Tibial nerve (tissue), 4 donors: ENCODE measurements at places on chromosomes 12 and 14. TPM values are rescaled to one million over a fixed set of nuclear protein-coding genes. Genes with fewer than 3 reads are reported as not detected.

LTB4R gene
- total RNA-seq: 8.4 TPM

TTC5 gene
- 8.1 TPM for total RNA-seq

DNA sequence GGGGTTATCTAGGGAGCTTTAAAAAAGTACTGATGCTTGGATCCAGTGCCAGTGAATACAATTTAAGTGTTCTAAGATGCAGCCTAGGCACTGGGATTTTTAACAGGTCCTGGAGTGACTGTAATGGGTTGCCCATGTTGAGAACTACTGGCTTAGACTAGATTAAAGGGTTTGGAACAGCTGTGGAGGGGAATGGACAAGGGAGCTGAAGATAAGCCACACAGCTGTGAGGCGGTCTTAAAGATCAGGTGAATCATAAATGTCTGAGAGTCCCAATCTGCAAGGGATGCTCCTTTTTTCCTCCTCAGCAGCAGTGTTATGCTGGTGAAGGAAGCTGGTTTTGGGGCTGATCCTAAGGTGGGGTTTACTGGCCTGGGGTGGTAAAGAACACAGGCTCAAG, 35.5 kb upstream of the FRMD6 start:
- DNase-seq: no peak

GRCh38 chr12:3634348-3634747, 118.6 kb downstream of the CRACR2A start:
- no peak for DNase-seq

DNA sequence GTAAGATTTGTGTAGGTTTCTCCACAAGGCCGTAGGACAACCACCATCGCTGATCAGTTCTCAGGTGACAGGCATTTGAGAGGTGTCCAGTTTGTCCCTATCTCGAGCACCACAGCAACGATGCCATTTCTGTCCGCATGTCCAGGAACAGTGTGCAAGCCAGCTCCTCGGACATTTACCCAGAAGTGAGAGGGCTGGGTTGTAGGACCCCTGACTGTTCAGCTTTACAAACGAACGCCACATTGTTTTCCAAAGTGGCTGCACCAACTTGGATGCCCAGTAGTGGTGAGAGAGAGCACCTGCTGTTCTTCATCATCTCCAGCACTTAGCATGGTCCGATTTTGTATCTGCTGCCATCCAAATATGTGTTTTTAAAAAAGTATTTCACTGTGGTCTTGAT, 38.6 kb downstream of the CYP46A1 start:
- no peak for DNase-seq

DNA sequence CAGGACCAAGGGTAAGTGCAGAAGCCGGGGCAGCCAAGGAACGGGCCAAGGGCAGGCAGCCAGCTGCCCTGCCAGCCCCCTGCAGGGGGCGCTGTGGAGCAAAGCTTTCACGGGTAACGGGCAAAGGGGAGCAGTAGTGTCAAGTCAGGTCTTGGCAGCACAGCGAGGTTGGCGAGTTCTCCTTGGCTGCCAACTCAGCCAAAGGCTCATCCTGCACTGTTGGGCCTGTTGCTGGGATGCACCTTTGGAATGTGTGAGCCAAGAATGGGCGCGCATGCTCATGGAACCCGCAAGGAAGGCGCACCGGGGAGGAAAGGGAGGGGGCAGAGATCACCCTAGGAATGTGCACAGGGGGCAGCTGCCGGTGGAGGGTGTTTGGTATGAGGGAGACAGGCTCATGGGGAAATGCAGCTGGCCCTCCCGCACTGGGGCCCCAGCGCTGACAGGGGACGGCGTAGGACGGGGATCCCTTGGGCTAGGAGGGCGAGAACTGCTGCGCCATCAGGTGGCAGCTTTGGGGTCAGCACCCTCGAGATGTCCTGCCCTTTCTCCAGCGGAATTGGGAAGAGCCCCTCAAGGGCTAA, 138.0 kb downstream of the ASCL4 start:
- DNase-seq: no peak

DNA sequence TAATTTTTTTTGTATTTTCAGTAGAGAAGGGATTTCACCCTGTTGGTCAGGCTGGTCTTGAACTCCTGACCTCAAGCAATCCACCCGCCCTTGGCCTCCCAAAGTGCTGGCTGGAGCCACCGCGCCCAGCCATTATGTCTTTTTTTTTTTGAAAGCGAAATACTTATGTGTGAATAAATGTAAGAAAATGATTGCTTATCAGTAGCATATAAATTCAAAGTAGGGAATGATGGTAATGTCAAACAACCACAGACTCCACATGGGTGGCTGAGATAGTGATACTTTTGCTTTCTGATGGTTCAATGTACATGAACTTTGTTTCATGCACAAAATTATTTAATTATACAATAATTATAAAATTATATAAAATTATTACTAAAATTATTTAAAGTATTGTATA, 75.8 kb downstream of the PAPLN start:
- no peak for DNase-seq

DNA sequence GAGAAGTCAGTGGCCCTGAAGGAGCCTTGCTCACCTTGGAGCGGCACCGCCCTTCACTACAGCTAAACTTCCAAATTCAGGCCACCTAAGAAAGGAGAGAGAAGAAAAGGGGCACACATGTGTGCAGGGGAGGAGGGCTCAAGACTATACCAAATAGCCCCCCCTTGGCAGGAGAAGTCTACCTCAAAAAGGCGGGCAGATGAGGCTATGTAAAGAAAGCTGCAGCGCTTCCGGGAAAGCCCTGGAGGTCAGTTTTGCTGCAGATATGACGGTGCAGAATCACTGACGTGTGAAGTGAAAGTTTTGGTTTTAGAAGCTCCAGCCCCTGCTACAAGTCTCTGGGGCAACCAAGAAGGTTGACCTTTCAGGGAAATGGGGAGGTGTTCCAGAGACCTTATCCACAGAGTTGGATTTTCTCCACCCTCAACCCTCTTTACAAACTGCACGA, 48.2 kb upstream of the PNMA1 start:
- DNase-seq: no peak

GRCh38 chr14:61997161-61997560, 234.9 kb downstream of the SNAPC1 start:
- no peak for DNase-seq

DNA sequence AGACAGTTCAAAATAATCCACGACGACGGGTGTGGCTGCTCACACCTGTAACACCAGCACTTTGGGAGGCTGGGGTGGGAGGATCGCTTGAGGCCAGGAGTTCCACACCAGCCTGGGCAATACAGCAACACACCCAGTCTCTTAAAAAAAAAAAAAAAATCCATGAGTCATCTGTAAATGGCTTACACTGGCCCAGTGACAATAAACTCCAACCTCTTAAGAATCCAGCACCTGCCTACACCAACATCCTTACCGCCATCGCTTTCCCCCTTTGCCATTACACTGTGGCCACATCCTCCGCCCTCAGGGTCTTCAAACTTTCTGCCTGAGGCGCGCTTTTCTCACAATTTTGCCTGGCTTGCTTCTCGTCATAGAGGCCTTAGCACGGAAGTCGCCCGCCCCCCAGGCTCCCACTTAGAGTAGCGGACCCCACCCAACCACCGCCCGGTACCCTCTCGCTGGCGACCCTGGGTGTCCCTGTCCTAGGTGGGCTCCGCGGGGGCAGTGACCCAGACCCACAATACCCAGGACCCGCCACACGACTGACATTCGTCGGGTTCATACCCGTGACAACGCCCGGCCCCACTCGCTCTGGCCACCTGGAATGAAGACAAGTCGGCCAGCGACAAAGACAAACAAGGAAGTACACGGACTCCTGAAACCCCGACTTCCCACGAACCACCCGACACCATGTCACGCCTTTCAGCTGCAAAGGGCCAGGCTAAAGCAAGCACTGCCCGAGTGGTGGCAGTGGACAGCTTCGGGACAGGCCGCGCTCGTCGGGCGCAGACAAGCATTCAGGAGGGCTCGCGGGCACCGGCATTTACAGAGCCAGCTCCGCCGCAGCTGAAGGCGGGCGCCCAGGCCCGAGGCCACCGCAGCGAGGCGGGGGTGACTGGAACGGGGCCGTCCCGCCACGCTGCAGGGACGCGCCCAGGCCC, 636 bp downstream of the GOLGA3 start:
- DNase-seq: no peak

DNA sequence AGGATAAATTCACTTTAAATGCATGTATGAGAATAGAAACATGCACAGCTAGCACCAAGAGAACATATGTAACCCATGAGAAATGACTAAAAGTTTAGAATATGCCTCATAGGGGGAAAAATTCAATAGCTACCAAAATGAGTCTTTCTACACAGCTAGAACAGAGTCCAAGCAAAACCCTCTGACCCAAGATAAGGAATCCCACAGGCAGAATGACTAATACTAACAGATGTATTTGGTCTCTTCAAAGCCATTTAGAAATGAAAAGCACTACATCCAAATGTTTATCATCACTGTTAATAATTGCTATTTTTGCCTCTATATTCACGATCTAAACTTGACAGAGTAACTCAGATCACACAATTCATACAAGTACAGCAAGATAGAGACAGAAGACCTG, 44.0 kb downstream of the KICS2 start:
- no peak for DNase-seq

DNA sequence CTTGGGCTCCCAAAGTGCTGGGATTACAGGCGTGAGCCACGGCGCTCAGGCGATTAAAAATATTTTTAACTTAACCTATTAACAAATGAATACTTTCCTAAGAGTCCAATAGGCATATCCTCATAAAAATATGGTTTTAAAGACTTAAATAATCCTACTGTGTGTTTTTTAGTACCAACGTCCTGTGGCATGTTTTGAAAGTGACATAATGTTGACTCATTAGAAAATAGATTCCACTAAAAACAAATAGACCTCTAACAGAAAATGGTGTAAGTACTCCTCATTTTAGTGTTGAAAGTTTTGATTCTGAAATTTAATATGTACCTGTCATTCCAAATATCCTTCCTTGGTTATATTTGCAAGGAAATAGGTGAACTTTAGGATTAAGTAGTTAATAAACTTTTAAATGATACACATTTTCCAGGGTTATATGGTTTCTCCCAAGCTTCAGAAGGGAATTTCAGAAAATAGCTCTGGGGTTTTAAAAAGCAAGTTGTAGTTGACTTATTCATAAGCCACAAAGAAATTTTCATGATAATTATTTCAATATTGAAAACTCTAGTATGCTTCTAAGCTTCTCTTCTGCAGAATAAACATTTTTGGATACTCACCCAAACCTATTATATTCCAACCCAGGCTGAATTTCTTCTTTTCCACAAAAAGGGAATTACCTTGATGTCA, 12.1 kb upstream of the LUM start:
- no peak for DNase-seq

- DNase-seq: no peak
Observed at GRCh38 chr12:121240062-121240420, 30.1 kb downstream of the P2RX4 start.

DNA sequence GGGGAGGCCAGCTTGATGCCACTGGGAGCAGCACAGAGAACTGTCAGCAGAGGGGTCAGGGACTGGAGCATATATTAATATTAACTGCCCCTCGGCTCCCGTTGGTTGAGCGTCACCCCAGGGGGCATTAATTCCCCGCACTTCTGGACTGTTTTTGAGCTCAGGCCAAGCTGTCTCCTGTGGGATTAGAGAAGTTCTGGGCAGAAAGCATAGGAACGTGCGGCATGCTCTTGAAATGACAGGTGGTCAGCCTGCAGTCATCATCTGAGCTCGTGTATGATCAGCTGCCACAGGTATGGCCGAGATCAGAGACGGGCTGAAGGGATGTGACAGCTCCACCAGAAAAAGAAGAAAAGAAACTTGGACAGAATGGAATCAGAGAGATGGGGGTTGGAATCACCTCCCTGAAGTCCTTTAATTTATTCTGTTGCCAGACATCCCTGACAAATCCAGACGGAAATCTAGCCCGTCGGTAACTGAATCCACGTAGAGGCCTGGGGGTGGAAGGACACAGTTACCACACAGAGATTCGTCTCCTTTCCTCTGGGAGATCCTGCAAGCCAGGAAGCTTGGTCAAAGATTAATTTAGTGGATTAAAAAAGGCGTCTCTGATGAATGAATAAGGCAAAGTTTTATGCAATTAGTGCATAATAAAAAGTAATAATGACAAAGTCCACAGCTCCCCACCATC, 23.6 kb downstream of the NR1H4 start:
- no peak for DNase-seq

- DNase-seq: no peak
Observed at GRCh38 chr12:117100251-117100650, 1.0 kb upstream of the TESC start.

DNA sequence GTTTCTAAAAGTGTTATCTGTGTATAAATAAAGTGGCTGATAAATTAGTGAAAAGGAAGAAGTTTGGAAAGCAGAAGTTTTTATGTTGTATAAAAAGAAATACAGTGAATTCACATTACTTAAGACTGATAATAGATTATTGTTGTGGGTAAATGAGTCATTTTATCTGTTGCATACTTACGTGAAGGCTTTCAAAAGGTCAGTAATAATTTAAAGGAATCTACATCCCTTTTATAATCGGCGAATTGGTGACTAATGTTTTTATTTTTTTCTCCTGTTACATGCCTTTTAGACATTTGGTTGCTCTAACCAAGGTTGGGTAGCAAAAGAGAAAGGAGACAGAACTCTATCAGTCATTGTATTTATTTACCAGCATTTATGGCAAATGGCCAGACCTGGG, 155.9 kb downstream of the SLC41A2 start:
- no peak for DNase-seq

GRCh38 chr14:32329690-32330285, 690 bp downstream of the AKAP6 start:
- no peak for DNase-seq

DNA sequence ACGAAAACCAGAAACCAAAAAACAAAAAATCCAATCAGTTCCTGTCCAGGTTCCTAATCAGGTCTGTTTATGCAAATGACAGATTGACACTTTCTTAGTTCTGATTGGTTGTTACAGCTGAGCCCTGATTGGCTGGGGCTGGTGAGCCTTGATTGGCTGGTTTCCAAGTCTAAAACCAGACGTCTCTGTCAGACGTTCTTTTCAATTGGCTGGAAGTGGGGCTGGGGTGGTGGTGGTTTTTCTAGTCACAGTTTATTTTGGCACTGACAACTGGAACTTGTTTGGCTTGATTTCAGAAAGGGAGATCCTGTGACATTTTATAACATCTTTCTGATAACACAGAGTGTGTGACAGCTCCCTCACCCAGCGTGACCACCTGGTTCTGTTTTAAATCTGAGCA, 36.1 kb upstream of the PRICKLE1 start:
- DNase-seq: no peak

- no peak for DNase-seq
Observed at GRCh38 chr12:104622928-104623327, 166.2 kb downstream of the CHST11 start.

GRCh38 chr14:65872536-65872935, 460.0 kb downstream of the FUT8 start:
- no peak for DNase-seq

- no peak for DNase-seq
Observed at GRCh38 chr12:122743895-122744525, 8.6 kb upstream of the DENR start.

DNA sequence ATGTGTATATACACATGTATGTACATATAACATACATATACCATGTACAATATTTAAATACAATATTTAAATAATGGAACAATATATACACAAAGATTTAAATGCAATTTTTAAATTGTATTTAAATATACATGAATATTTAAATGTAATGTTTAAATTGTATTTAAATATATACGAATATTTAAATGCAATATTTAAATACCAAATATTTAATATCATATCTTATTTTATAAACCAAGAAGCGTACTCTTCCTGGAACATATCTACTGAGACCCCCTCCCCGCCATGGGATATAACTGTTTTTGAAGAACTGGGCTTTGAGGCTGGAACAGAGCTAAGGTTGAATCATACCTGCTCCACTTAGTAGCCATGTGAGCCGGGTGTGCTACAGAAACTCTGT, 29.8 kb upstream of the RIMBP2 start:
- no peak for DNase-seq

GRCh38 chr12:80352474-80352873, 91.6 kb upstream of the PTPRQ start:
- no peak for DNase-seq
